ENCODE measurements at places on chromosomes 12 and 14.

GRCh38 chr14:23566778-23567185 is 809 bp downstream of the AP1G2 start:
- DNase-seq: no peak

GRCh38 chr14:37851054-37851453 is 255.6 kb downstream of the TTC6 start:
- no peak for DNase-seq

- DNase-seq: no peak
These were observed 270.5 kb downstream of the TTC6 start for GRCh38 chr14:37865719-37866549.

DNA sequence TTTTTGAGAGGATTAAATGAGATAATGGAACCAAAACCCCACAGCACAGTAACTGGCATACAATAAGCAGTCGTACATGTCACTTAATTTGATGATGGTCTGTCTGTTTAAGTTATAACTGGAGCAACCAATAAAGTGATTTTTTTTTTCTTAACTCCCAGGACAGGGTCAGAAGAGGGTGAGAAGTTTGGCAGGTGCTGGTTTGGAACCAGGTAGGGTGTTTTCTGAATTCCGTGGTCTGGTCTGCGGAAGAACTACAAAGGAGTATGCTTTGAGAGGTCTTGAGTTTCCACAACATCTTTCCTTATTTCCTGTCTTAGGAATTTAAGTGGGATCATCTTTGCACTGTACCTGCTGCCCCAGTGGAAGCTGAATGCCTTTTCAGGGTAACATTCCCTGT is 111.7 kb downstream of the SLC8A3 start:
- no peak for DNase-seq

- DNase-seq: peak; percentile 43
These were observed 19.4 kb downstream of the ACVRL1 start for GRCh38 chr12:51926718-51927117.

DNA sequence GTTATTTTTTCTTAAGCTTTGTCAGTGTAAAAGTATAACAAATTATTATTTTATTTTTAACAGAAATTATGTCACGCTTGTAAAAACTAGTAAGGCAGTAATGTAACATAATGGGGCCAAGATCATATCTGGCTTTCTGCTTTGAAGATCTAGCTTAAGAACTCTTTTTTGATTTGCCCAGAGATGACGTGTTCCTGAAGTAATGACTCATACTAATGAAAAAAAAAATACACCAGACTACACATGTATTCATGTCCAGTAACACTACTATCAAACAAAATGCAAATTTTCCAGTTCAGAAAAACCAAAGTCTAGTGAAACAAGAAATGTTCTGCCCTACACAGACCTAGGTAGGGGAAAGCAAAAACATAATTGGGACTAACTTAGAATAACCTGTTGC is 432.2 kb upstream of the ATXN7L3B start:
- DNase-seq: no peak

GRCh38 chr12:19893514-19893913 is 454.2 kb downstream of the AEBP2 start:
- no peak for DNase-seq
